ENCODE measurements at places on chromosomes 4 and X.

DNA sequence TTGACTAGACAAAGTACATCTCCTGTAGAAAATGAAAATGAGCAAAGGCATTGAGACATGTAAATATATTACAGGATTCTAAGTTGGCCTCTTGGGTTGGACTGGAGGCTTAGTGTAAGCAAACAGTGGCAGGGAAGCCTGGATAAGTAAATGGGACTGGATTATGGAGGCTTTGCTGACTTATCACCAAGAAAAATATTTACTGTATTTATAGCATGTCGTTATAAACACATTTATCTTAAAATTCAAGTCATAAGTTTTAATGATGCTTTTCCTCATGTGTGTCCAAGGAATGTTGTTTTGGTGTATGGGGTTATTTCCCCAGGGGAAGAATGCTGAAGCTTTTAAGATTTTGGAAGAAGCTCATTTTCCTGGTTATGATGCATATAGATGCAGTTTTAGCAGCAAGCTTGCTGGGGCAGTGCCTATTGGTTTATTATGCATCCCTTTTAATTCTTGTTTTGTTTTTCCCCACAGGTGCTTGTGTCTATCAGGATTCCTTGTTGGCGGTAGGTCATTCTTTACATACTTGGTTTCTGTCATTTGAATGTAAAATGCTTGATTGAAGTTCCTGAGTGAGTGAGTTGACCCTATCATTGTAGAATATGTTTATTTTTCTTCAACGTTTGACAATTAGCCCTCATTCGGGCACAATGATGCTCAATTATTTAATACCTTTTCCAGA is 8.5 kb downstream of the FRAS1 start:
- DNase-seq, result no peak

DNA sequence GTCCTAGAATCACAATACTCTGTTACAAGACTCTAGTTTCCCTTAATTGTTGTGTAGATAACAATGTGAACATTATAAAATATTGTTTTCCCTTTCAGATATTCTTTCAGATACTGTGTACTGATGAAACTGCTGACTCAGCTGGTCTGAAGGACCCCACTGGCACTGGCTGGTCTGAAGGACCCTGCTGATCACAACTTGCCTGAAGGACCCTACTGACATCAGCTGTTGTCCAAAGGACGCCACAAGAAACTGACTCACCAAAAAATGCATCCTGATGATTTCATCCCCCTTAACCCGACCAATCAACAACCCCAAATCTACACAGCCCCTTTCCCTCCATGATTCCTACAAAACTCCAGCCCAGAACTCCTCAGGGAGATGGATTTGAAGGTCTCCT is 258.8 kb upstream of the GNPDA2 start:
- no peak for DNase-seq

DNA sequence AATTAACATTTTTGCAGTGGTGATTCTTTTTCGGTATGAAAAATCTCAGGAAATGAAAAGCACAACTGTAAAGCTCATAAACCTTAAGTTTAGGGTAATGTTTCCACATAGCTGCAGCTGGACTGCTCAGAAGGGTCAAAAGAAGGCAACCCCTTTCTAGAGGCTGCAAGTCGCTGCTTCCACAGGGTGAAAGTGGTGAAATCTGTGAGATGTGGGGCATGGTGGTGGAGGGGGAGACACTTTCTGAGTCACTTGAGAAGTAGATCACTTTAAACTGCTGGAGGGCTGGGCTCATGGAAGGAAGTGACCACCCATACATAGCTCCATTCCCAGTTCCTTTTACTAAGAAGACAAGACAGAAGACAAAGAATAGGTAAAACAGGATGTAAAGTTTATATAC is 8.7 kb downstream of the SFRP2 start:
- no peak for DNase-seq

DNA sequence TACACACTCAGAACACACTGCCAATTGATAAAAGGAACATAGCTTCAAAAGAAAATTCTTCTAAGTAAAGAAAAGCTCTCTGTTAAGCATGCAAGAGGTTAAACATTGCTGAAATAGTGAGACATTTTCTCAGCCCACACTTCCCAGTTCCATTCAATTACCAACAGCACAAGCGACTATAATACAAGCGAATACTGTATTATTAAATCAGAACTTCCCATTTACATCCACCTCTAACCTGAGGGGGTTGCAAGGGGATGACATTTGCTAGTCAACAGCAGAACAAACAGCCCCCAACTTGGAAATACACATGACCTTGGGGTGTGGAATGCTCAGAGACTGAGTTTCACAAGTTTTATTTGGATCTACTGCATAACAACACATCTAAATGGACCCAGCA is 1.1 kb downstream of the FSTL5 start:
- no peak for DNase-seq

- DNase-seq, result no peak
Observed at GRCh38 chr4:177251237-177251636, 58.4 kb upstream of the NEIL3 start.

- no peak for DNase-seq
Observed at GRCh38 chr4:13966231-13967195, 339.0 kb upstream of the BOD1L1 start.

DNA sequence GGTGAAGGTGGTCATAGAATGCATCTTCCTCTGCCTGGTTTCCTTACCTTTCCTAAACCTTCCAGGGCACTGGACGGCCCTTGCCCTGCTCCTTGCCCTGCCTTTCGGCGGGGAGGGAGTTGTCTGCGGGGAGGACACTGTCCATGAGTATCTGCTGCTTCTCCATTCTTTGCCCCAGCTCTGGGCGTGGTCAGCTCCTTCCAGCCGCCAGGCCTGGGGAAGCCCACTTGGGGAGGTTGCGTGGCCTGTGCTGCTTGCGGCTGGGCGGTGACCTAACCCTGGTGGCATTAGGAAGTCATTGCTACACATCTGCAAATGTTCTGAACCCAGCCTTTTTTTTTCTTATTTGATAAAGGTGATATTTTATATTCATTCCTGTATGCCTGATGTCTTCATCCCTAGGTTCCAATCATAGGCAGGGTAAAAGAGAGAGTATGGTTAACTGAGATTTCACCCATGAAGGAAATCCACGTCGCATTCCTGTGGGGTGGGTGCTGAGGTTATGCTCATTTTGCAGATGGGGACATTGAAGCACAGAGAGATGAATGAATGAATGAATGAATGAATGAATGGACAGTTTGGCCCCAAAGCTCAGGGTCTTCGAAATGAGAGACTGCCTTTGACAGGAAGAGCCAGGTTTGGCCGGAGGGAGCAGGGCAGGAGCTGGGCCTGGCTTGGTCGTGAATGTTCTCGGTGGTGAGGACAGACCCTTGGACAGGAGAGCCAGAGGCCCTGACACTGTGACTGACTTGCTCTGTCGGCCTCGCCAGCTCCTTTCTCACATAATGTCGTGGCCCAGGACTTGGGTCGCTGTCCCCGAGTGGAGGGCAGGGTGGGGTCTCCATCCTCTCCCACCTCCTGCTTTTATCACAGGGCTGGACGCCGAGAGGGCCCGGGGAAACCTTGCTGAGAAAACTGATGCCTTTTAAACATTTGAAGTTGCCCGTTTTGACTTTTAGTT is 57.8 kb upstream of the GPR78 start:
- no peak for DNase-seq

- no peak for DNase-seq
Observed at GRCh38 chrX:74250574-74250973, 53.4 kb upstream of the ZCCHC13 start.

- DNase-seq, result no peak
Observed at GRCh38 chr4:68589790-68590189, 13.7 kb upstream of the UGT2B17 start.

DNA sequence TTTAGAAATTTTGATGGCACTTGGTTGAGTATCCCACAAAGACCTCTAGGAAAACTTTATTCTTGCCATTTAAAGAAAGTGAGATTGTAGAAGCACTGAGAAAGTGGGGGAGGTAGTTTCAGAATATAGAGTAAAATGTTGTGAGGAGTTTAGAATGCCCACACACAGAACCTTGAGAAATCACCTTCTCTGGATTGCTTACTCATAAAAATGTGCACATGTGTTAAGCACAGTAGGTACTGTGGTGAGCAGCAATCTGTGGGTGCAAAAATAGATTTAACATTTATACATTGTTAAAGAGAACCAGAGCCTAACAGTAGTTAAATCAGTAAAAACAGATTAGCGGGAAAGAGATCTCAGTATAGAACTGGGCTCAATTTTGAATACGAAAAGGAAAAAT is 201.2 kb upstream of the NWD2 start:
- DNase-seq, result no peak

DNA sequence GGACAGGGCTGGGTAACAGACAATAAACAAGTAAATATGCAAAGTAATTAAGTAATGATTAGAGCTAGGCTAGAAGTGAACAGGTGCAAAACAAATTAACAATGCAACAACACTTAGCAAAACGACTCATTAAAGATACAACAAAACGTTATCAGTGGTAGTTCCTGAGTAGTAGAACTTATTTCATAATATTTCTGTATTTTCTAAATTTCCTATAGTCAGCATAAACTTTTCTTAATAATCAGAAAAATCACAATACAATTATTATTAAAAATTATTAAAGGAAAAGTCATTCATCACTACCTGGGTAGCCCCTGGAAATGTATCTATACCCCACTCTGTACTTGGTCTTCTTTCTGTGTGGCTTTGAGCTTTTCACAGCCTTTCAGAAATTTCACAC is 166.6 kb downstream of the GBA3 start:
- no peak for DNase-seq

Data from liver (tissue), 10 donors.